Epithelial cell of esophagus (primary cell): ENCODE measurements at places on chromosomes 6 and 20.
A peak's percentile ranks its signal among the peaks of the same experiment; 100 is the strongest.

DNA sequence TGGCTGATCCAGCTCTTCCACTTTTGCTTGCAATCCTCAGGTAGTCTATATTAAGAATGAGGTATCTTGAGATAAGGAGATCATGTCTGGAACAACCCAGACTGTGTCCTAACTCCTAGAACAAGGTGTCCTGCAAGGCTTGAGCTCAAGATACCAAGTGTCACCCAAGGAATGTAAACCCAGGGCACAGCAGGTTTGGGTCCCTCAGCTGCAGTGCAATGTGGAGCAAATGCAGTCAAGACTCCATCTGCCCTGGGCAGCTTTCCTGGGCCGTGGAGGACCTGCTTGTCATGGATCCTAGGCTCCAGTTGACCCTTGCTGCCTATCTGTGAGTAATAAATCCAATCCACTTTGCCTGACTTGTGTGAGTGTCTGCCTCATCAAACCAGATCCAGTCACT, 166.1 kb downstream of the OTOR start:
- no peak for DNase-seq

DNA sequence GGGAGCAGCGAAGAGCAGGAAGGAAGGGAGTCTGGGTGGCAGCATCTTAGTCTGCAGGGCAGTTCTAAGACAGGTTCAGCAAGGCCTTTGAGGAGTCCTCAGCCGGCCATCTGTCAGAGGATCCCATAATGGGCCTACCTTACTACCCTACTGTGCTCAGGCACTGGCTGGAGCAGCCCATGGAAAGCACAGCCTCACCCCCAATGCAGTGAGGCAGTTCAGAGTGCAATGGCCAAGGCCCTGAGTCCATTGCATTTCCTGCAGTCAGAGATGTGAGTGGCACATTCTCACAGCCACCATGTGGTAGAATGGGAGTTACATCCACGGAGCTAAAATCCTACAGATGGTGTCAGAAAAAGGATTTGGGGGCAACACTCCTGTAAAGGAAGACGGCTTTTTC, 19.4 kb upstream of the OVOL2 start:
- DNase-seq, result no peak

- no peak for DNase-seq
These were observed 7.6 kb downstream of the FAM217A start for GRCh38 chr6:4071330-4071729.

GRCh38 chr20:4045741-4046140, 30.4 kb upstream of the RNF24 start:
- DNase-seq, result peak; percentile 60

DNA sequence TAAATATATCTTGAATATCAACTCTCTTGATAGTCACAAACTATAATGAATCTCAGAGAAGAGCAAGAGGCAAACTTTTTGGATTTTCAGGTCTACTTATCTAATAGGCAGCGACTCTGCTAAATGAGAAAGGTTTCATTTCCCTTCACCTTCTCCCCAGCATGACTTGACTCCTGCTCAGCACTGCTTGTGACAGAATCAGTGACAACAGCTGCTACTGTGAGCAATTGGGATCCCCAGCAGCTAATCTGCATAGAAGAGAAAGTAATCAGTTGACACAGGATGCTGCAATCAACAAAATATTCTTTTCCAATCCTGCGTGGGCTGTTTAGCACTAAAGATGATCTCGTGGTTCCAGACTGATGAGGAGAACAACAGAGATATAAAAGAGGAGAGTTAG, 205.5 kb downstream of the MMUT start:
- no peak for DNase-seq

GRCh38 chr20:2652724-2653555, 508 bp downstream of the NOP56 start:
- no peak for DNase-seq

DNA sequence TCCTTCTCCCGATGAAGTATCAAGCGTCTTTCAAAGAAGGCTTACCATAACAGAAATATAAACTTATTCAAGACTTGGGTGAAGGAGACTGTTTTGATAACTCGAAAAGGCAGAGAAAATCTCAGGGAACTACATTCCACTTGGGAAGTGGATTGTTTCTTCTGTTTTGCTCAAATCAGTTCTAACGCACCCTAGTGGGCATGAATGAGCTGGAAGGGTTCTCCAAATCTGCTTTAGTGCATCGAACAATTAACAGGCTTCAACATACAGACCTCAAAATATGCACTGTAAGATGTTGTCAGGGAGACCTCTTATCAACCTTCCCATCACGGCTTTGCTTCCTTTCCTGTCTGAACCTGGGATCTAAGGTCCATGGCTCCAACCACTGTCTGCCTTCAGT, 392.5 kb downstream of the CD83 start:
- no peak for DNase-seq

DNA sequence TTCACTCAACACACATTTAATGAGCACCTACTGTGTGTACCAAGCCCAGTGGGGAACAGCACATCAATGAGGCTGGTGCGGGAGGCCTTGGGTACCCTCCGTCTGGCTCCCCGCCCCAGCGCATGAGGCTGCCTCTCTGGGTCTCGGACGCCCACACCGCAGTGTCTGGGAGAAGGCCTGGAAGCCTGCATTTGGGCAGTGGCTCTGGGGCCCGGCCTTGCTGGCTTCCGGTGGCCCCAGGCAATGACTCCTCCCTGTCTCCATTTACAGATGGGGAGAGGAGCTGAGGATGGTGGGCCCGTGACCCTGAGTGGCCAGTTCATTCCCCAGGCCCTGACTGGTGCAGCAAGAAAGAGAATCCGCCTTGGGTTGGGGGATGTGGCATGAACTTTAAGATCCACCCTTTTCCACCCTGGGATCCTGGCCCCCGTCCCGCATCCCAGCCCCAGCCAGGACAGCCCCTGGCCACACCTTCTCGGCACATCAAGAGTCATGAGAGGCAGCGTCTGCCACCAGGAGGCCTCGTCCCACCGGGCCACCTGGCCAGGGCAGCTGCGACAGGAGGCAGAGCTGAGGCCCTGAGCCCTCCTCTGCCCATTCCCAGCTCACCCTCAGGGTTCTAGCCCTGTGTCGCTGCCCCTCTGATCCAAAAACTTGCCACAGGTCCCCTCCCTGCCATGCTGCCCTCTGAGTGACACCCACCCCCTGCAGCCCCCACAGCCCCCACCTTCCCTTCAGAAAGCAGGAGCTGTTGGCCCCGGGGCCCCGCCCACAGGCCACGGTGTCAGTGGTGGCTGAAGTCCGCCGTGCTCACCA, 17.5 kb upstream of the MRGBP start:
- DNase-seq, result no peak

DNA sequence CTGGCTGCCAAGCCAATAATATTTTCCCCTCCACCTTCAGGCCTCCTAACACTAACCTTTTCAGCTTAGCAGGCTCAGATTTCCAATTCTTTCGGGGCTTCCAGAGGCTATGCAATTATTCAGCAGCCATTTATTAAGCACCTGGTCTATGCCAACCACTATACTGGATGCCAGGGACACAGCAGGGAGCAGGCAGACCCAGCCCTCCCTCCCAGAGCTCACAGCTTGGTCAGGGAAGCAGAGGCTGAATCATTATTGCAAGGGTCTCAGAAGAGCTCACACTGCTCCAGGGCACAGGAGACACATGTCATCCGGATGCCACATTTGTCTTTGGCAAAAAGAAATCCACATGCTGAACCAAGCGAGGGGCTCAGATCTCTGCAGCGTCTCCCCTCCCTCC, 1.3 kb downstream of the BPIFB1 start:
- DNase-seq, result no peak

DNA sequence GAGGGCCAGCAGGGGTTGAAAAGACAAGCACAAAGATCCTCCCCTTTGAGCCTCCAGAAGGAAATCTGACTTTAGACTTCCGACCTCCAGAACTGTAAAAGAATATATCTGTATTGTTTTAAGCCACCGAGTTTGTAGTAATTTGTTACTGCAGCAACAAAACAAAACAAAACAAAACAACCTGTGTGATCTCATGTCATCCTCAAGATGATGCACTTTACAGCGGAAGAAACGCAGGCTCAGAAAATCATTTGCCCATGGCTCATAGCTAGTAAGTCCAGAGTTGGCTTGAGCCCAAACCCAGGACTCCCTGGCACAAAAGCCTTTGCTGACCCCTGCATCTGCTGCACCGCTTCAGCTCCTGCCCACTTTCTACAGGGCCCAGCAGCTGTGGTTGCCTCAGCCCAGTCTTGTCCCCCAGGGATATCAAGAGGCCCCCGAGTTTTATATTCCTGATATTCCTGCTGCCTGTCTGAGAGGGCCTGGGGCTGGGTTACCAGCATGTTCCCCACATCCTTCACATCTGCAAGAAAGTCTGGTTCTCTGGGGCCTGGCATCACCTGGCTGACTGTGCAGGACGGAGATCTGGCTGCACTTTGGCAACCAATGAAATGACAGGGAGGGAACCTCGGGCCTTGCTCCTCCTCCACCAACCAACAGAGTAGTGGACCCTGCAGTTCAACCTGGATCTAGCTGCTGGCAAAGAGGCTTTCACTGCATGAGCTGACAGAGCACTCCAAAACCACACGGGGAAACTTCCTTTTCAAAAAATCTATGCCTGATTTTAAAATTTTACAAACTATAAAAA, 56.9 kb downstream of the JPH2 start:
- DNase-seq, result no peak

GRCh38 chr6:85464260-85464644, 14.4 kb downstream of the NT5E start:
- DNase-seq, result peak; percentile 92

GRCh38 chr6:166104107-166104506, 63.5 kb downstream of the TBXT start:
- DNase-seq, result no peak

DNA sequence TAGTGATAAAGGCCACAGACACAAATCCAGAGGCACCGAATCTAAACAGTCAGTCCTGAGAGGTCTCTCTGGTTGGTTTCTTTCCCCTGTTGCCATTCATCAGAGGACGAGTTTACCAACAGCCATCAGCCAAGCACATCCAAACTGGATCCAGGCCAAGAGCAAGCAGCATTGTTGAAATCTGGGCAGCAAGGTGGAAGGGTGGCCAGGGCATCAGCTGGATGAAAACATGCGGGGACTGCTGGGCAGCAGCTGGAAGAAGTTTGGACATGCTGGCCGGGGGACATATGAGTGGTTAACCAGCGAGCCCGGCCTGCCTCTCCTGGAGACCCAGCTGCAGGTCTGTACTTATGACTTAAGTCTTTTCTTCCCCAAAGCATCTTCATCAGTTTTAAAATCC, at the start of gene SMIM28:
TSS of gene SMIM28 (plus strand) at position 62 of the 400 bp plus-strand sequence. CDS start at position 230, 168 bp downstream.
- no peak for DNase-seq

DNA sequence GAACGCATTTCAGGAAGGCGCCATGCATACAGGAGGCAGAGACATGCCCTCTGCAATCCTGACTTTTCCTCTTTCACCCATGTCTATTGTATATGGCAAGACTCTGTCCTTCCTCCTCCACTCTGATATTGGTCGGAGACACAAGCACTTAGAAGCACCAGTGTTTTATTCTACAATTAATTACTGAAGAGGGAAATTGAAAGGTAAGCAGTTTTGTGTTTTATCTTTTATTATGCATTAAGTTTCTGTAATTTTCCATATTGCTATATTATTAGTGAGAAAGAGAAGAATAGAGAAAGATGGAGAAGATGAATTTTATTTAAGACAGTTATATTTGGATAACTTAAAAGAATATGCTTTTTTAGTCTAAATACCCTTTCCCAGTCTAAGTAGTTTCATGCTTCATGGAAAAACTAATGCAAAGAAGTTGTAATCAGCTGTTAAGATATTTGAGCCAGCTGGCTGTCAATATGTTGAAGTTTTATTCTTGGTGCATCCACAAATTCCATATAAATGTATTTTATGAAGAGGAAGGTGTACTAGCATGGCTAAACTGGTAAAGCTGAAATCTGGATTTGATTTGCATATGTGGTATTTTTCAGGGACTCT, 13.6 kb downstream of the ARID1B start:
- DNase-seq, result no peak

DNA sequence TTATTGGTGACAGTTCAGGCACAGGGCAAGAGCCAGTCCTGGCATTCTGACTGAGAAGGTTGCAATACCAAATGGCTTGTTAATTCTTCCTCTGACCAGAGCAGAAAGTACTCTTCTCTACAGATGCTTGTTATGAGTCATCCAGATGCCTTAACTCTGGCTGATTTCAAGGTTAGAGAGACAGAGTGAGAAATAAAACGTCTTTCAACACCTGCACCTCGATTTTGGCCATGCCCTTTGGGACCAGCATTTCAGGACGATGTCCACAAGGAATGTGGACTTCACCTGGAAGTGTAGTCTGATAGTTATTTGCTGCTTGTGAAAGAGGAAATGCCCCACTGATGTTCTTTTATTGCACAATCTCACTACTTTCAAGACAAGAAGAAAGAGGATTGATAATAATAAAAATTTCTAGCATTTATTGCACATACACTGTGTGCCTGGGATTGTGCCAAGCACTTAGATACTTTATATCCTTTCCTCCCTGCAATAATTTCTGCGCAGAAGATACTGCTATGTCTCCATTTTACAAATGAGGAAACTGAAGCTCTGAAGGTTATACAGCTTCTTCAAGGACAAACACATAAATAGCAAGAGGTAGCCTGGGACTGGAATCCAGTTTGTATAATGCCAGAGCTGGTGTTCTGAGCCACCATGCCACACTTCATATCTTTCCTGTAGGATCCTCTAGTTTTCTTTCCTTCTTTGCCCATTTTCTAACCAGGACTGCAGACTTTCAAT, 33.5 kb upstream of the MCM3 start:
- peak; percentile 45 for DNase-seq

GRCh38 chr6:68968301-68968649, 333.2 kb downstream of the ADGRB3 start:
- no peak for DNase-seq

GRCh38 chr6:109389650-109390274, 7.5 kb upstream of the CD164 start:
- DNase-seq, result peak; percentile 61

DNA sequence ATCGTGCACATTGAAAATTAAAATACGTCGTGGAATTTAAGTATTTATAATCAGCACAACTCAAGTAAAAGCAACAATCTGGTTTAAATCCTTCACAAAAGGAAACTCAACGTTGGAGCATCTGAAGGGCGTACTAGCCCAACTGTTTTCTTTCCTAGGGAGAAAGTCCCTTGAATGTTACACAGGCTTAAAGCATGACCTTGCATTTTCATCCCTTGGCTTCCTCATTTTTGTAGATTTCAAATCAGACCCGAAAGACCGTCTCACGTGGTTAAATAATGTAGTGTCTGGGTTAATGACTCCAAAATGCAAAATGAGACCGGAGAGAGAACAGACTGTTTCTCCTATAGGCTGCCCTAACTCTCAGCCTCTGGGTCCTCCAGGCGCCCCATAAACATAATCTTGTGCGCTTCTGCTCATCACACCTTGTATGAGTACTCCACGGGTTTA, 249.2 kb upstream of the RREB1 start:
- DNase-seq, result no peak

GRCh38 chr6:116390581-116390980, 19.8 kb downstream of the DSE start:
- no peak for DNase-seq

DNA sequence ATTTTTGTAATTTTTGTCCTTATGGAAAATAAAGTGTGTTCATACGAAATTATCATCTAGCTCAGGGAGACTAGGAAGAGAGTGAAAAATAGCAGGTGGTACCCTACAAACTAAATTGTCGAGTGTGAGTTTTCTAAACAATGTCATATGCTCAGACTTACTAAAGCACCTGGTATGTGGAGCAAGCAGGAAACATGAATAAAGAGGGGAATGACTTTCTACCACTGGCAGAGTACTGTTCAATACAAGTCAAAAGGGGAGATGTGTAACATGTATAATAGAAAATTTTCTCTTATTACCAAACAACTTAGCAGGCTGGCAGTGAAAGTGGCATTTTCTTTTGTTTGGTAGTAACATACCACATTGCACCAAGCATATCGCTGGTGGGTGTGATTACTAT, 36.1 kb downstream of the CTNNBL1 start:
- peak; percentile 42 for DNase-seq
